ENCODE measurements at places on chromosomes 16 and 17. TPM values are rescaled to one million over a fixed set of nuclear protein-coding genes. Genes with fewer than 3 reads are reported as not detected.

- no peak for DNase-seq
Measured at GRCh38 chr17:80308692-80309517, 48.3 kb downstream of the RNF213 start.

GRCh38 chr16:84637709-84638108 is 10.6 kb upstream of the KLHL36 start:
- no peak for DNase-seq

DNA sequence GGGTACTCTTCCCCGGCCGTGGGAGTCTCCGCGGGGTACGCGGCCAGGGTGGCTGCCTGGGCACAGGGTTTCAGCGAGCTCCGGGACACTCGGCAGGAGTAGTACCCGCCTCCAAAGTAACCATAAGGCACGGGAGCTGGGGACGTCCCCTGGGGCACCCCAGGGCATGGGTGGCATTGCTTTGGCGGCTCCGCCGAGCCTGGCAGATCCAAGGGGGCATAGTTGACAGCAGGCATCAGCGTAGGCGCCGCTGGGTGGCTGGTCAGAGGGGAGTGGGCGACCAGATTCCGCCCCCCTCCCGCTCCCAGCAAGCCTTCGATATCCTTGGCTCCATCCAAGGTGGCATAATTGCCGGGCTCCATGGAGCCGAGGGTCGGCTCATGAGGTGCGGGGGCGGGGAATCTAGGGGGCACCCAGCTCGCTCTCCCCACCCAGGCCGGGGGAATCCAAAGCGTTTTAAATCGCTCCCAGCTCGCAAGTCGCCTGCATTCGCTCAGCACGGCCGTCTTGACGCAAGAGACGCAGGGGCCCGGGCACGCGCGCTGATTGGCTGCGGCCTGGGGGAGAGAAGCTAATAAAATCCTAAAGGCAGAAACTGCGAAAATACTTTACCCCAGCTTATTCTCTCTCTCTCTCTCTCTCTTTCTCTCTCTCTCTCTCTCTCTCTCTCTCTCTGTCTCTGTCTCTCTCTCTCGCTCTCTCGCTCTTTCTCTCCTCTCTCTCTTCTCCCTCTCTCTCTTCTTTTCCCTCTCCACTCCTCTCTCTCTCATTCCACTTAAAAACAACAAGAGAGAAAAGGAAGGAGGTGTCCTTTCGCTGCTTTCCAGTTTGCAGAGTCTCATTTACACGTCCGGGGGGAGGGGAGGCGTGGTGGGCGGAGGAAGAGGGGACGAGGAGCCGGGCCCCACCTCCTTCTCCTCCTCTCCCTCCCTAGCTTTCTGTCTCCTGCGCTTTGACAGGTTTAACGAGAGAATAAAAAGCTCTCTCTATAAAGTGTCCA is at the start of gene HOXB13:
TSS of gene HOXB13 (minus strand) at position 519 of the 1,000 bp plus-strand sequence. CDS start at position 362, 157 bp downstream.
- no peak for DNase-seq

GRCh38 chr17:13746404-13746803 is 144.7 kb upstream of the HS3ST3A1 start:
- no peak for DNase-seq

- no peak for DNase-seq
Measured at GRCh38 chr17:71995590-71995989, 125.2 kb upstream of the SOX9 start.

DNA sequence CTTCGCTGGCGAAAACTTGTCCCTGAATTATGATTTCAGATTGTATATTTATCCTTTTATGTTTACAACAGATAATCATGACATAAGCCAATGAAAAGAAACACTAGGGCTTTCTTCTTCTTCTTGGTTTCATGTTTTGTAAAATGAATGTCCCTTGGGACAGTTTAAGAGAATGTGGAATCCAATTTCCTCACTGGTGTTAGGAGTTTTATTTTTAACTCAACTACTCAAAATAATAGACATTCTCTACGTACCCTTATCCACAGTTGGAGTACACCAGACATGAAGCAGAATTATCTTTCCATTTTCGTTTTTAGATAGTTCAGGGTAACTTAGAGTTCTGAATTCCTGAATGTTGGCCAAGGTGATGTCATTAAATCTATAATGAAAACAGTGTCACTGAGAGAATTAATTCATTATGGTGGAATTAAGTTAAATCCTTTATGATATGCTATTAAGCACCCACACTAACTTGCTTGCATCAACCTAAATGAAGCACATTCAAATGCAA is 43.4 kb downstream of the IRX6 start:
- no peak for DNase-seq

GRCh38 chr16:27720731-27721530 is 171.0 kb downstream of the KATNIP start:
- DNase-seq: no peak

GRCh38 chr17:40443196-40443987 is at the start of gene IGFBP4:
TSS of gene IGFBP4 (plus strand) at chr17:40443450. CDS start at chr17:40443736, 286 bp downstream.
- DNase-seq: no peak

DNA sequence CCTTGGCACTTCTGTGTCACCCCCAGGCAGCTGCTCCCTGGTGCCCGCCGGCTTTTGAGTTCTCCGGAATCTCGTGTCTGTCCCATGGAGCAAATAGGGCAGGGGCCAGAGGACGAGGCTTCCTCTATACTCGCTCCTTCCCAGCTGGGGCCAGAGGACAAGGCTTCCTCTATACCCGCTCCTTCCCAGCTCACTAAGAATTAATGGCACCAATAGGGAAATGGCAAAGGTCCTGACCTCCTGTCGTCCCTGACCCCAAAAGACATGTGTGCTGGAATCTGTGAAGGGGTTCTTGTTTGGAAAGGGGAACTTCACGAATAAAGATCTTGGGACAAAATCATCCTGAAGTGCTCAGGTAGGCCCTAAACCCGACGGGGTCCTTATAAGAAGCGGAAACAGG is 7.6 kb downstream of the SGSH start:
- no peak for DNase-seq

- DNase-seq: peak; percentile 73
Measured at GRCh38 chr16:27268376-27269299, at the start of gene NSMCE1. TSS of gene NSMCE1 (minus strand) at chr16:27268772. CDS start at chr16:27257570, 11,202 bp downstream.

DNA sequence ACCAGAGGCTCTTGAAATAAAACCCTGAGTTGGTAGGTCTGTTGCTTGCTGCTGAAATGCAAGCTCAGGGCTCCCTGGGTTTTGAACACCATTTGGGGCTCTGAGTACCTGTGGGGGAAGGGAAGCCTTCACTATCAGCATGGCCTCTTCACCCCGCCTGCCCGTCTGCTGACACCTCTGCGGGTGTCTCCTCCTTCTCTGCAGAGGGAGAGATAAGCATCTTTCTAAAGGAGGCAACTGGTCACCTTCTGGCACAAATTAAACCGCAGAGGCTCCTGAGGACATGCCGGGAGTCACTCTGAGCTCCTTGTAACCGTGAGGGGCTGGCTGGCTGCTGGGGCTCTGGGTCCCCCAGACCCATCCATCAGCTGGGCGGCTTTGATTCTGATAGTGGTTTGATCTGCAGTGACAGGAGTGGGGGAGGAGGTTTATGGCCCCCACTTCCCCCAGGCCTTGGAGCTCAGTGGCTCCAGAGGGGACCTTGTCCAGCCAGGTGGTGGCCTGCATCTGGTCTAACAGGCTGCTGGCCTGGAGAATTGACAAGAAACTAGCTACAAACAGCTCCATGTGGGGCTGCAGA is 123.5 kb downstream of the IRF8 start:
- no peak for DNase-seq

GRCh38 chr17:68972119-68972704 is 17.0 kb upstream of the ABCA8 start:
- no peak for DNase-seq

- DNase-seq: no peak
Measured at GRCh38 chr17:43549496-43549895, 3.4 kb upstream of the ETV4 start.

- DNase-seq: no peak
Measured at GRCh38 chr17:7634384-7634783, 4.4 kb downstream of the SHBG start.

- no peak for DNase-seq
Measured at GRCh38 chr16:76278086-76278485, 885 bp downstream of the CNTNAP4 start.

EVPLL gene
- not detected for total RNA-seq

QPRT gene
- 27.9 TPM for total RNA-seq
